ENCODE measurements at places on chromosomes 4 and X. TPM values are rescaled to one million over a fixed set of nuclear protein-coding genes. Genes with fewer than 3 reads are reported as not detected.

- no peak for DNase-seq
Measured at GRCh38 chrX:108384783-108385182, 53.4 kb downstream of the COL4A6 start.

DNA sequence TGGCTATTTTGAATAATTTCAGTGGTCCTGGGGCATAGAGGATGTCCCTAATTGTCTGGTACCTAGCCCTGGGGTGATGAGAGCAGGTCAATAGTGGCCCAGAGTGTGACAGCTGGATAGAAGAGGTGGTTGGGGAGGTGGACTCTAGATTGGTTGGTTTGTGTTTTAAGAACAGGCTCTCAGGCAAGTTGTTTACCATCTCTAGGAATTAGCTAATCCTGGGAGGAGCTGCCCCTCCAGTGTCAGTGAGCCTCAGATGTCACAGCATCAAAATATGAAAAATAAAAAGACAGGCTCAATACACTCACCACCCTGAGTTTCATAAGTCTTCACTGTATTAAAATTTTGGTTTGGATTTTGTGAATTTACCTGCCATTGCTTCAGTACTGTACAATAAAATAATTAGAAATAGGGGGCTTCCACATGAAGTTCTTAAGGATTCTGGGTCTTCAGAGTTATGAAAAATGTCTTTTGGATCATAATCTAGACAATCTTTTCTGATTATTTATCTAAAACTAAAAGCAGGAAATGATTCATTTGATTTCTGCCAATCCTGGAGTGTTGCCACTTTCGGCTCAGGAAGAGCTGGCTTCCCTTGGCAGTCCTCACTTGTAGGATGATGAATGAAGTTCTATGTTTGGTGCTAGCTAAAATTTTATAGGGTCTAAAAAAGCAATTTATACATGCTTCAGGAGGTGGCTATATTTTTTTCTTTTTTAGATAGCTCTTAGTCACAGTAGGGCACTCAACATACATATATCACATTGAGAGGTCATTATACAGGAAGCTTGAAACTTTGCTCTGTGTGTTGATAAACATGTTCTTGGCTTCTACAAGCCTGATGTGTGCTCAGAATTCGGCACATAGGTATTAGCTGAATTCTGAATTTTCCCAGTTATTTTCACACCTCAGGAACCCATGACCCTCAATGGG is 395.1 kb downstream of the RAB28 start:
- DNase-seq = no peak

DNA sequence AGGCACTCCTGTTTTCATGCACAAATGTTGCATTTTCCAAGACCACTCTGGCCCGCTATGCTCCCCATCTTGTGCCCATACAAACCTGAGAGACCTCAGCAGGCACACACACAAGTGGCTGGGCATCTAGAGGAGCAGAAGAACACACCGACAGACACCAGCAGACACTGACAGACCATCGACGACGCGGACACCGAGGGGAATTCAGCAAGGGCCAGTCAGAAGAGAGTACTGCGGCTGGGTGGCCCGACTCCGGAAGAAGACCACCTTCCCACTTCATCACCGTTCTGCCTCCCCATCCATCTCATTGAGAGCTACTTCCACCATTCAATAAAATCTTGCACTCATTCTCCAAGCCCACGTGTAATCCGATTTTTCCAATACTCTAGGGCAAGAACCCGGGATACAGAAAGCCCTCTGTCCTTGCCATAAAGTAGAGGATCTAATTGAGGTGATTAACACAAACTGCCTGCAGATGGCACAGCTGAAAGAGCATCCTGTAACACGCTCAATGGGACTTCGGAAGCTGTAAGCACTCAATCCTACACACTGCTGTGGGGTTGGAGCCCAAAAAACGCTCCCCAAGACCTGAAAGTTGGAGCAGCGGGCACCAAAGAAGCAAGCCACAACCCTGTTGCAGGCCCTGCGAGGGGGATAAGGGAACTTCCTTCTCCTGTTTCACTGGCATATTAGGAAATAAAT is 780.9 kb downstream of the ARAP2 start:
- DNase-seq = no peak

- no peak for DNase-seq
Measured at GRCh38 chrX:22433292-22434070, 160.8 kb downstream of the CBLL2 start.

DNA sequence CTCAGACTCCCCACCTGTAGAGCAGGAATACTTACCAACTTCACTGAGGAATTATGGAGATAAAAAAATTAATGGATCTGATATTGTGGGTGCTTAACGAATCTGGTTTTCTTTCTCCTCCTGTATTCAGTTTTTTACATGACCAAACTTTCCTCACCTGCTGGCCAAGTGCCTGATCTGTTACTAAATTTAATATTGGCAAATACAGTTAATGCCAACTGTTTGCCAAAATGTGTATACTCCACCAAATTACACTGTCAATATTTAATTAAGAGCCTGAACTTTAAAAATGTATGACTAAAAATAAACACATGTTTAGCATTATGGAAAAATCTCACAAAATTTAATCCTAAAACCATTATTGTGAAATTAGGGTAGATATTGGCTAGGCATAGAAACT is 3.3 kb downstream of the PGRMC2 start:
- DNase-seq = no peak

DNA sequence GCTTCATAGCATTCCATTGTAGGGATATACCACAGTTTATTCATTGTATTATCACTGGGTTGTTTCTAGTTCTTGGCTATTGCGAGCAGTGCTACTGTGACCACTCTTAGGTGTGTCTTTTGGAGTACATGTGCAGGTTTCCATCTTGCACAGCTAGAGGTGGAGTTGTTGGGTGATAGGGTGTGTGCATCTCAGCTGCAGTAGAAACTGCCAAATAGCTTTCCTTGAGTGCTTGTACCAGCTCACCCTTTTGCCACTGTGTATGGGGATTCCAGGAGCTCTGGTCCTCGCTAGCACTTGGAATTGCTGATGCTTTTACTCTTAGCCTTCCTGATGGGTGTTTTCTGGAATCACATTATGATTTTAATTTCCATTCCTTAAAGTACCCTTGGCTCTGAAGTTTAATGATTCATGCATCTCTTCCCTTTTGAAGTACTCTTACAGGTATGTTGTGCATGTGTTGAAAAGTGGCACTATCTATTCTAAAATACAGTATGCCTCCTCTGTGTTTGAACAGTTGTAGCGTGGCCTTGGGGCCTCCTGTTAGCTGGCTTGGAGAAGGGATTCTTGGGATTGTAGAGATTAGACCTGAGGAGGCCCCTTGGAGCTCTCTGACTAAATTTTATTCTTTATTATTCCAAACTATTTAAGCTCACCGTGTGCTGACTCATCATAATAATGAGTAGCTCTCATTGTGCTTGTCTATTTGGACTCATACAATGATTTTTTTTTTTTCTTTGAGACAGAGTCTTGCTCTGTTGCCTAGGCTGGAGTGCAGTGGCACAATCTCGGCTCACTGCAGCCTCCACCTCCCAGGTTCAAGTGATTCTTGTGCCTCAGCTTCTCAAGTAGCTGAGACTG is 38.4 kb downstream of the HTT start:
- no peak for DNase-seq

The DMRTC1B gene
- total RNA-seq = not detected

DNA sequence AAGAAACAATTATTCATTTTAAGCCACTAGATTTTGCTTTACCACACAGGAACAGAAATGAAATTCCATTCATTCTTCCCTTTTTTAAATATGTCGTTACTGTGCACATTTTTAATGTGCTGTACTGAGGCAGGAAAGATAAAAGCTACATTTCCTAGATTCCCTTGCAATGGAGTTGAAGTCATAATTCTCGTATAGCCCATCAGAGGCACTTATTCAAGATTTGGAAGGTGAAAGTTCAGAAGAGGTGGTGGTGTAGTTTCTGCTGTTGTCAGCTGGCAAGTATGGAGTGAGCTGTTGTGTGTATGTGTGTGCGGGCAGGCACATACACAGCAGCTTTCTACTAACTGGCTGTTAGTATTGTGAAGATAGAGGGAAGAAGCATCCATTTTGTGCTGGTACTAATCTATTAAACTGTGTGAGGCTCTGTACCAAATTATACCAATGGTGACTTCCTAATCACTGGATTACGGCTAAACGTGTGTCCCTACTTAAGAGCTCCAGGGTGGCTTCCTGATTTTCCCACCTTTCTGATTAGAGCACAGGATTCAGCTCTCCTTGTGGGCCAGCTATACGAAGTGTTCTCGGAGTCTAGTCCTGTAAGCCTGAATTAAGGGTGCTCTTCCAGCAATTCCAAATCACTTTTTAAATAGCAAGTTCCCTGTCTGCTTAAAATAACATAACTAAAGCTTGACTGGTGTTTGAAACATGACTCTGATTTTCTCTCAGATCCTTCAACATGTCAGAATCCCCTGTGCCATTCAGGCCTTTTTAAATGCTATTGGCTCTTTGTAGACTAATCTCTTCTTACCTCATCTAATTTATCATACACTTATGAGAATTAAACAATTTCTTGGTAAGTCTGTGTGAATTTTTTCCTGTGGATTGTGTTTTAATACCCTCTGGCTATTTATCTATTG is 43.8 kb downstream of the PDS5A start:
- DNase-seq = no peak

- DNase-seq = no peak
Measured at GRCh38 chr4:88865466-88865865, 167.8 kb upstream of the NAP1L5 start.

The ADGRG4 gene
- not detected for total RNA-seq

GRCh38 chrX:49073601-49074575 is at the start of gene PRAF2:
Gene PRAF2, minus strand, starts transcription at chrX:49074002. Its CDS starts 15 bp downstream, at chrX:49073987.
- peak; percentile 96 for DNase-seq

DNA sequence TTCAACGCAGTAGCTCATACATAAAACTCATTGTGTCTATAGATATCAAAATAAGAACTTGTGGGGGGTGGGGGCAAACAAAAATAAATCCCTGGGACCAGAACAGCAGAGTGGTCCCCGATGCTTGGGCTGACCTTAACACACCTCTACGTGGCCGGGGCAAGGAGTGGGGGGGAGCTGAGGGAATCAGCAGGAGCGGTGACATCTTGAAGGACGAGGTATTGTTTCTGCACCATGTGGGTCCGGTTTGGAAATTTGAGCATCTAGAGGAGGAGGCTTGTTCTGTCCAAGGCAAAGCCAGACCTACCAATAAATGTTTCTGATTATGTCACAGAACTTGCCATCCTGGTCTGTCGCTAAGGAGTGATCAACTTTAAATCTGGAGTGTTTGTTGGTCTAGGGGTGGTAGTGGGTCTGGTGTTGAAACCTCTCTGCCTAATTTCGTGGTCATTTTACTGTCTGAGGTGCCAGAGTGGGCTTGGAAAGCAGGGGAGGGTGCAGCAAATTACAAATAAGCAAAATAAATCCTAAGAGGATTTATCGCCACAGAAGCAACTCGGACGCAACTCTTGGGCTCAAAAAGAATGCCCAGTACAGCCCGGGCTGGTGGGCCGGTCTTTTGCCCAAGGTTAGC is 774 bp upstream of the RAPGEF2 start:
- no peak for DNase-seq

DNA sequence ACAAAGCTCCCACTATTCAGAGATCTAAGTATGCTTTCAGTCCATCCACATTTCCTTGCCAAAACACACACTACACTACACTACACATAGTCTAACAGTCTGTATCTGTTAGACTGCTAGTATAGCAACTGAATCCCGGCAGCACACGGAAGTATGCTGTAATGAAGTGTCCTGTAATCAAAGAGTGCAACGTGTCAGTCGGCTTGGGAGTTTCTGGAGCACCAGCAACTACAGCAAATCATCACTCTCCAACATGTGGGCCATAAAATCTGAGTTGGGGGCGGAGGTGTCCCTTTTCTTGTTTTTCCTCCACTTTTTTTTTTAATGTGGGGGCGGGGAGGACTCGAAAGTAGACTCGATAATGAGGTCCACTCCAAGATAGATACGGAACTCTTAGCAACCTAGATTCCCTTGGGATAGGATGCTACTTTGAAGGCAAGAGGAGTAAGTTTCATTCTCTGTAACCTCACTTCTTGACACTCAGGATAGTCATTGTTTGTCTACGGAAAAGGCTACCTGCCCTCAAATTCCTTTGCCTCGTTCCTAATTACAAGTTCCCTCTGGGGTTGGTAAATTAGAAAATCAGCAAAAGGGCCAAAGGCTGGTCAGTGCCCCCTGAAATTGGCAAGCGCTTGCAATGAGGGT is 722 bp downstream of the SLC10A7 start:
- peak; percentile 83 for DNase-seq

- no peak for DNase-seq
Measured at GRCh38 chr4:175290401-175290800, 372.2 kb downstream of the ADAM29 start.

DNA sequence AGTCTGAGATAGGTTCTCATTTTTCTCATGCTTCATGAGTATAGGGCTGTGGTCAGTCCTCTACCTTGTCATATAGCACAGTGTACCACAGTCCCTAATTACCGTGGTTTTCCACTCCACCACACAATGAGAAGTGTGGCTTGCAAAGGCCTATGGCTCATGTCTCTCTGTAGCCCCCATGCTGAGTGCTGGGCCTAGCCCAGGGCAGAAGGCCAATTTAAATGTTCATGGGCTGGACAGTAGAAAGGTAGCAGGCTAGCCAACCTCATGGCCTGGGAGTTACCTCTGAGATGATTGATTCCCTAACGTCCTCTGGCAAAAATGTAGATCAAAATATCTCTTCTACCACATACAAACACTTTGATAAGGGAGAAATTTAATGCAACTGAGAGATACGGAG is 222.5 kb downstream of the AFF2 start:
- no peak for DNase-seq

DNA sequence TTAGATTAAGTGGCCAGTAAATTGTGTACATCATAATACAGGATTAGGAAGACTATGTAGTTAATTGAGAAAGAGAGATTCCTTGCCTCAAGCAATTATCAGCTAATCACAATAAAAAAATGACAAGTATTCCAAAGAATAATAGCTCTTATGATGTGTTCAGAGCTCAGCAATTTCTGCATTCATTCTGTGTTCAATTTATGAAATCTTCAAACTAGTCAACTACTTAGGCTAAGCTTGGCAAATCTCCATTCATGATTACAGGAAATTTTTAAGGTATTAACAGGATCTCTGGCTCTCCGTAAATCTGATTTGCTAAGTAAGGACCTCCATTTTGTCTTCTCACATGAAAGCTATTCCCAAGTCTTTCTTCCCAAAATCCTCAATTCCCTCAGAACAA is 256.9 kb upstream of the TEX13A start:
- DNase-seq = no peak

DNA sequence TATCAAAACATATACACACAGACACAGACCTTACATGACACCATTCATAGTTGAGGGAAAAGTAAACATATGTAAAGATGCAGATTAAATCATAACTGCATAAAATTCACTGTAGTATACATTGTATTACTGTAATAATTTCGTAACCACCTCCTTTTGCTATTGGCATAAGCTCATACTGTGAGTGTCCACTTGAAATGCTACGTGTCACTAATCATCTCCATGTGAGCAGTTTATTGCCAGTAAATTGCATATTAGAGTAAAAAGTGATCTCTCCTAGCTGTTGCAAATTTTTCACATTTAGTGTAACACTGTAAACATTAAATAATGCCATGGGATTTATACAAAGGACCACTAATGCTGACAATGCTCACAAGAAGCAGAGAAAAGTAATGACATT is 256.7 kb upstream of the GNPDA2 start:
- DNase-seq = no peak

GRCh38 chr4:99863804-99864203 is 30.4 kb downstream of the LAMTOR3 start:
- no peak for DNase-seq

The RBMXL3 gene
- not detected for total RNA-seq
